ENCODE measurements at places on chromosomes 1 and 21. TPM values are rescaled to one million over a fixed set of nuclear protein-coding genes. Genes with fewer than 3 reads are reported as not detected.

NTRK1 gene
- total RNA-seq, result not detected

PCBP3 gene
- 9.0 TPM for total RNA-seq

CFHR5 gene
- not detected for total RNA-seq

EDARADD gene
- total RNA-seq, result 0.59 TPM

CFHR2 gene
- not detected for total RNA-seq

ZMYM1 gene
- total RNA-seq, result 16.9 TPM

CFHR1 gene
- total RNA-seq, result not detected

CTNNBIP1 gene
- 30.4 TPM for total RNA-seq

NBPF10 gene
- 5.3 TPM for total RNA-seq

AMY1A gene
- total RNA-seq, result not detected

S100A3 gene
- 5.7 TPM for total RNA-seq

ASTN1 gene
- not detected for total RNA-seq

NVL gene
- total RNA-seq, result 22.5 TPM

SMIM1 gene
- total RNA-seq, result 1.3 TPM

GRCh38 chr1:5951846-5952410 lies 40.3 kb downstream of the NPHP4 start:
- peak; percentile 76 for DNase-seq

DNA sequence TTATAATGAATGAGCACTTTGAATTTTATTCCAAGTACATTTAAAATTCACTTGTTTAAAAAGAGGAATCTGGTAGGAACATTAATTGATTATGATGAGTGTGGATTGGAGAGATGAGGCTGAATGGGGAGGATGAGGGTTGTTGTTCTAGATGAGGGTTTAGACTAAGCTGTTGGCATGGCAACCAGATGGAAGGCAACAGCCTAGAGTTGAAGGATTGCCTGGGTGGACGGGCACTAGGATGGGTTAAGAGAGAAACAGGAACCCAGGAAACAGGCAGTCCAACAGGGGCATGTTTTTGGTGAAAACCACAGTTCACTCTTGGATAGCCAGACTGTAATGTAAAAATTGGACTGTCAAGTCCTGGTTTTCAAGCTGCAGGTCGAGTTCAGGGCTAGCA lies 125.5 kb downstream of the CHRM3 start:
- DNase-seq, result no peak

- no peak for DNase-seq
These were observed 30.1 kb downstream of the LRIG2 start for GRCh38 chr1:113103048-113103447.

GRCh38 chr1:190001187-190001586 lies 476.5 kb downstream of the BRINP3 start:
- DNase-seq, result no peak

DNA sequence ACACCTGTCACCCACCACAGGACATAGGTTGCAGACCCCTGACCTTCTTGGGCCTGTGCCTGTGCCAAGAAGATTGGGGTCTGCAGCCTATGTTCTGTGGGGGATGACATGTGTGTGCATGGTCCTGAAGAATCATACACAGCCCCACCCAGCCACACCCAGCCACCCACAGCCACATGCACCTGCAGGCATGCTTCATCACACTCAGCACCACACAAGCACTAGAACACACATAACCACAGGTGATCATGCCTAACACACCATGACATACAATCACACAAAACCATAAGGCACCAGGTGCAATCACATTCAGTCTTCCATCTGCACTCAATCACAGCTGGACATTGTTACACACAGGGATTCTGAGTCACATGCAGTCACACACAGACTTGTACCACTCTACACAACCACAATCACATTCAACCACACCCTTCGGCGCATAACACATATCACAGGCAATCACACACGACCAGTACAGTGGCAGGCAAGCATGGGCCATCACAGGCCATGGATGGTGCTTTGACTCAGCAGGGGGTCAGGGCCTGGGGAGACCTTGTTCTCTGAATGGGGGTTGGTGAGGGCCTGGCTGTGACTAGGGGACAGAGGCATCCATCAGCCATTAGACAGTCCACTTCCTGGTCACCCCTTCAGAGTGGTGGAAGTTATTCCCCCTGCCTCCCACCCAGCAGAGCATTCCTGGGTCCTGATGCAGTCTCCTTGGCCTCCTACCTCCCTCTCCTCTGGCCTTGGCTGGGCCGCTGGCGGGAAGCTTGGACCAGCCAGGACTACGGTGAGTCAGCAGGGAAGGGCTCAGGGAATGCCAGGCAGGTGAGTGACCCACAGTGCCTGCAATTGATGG lies 44.3 kb upstream of the EPS8L3 start:
- no peak for DNase-seq

- no peak for DNase-seq
These were observed 140.7 kb downstream of the PAPPA2 start for GRCh38 chr1:176603696-176604095.

DNA sequence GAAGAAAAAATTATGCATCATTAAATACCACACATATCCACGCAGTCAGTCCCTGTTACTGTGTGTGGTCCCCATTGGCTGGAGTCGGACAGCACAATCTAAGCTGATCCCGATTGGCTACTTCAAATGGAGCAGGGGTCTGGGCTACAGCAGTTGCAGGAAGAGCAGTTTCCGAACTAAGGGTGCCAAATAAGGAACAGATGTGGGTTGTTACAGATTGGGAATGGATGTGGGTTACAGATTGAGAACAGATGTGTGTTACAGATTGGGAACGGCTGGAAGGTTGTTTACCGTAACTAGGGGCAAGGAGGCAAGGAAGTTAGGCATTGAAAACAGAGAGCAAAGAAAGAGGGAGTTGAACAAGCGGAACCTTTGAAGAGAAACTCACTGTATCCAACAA lies 19.9 kb downstream of the OR2L13 start:
- DNase-seq, result no peak

DNA sequence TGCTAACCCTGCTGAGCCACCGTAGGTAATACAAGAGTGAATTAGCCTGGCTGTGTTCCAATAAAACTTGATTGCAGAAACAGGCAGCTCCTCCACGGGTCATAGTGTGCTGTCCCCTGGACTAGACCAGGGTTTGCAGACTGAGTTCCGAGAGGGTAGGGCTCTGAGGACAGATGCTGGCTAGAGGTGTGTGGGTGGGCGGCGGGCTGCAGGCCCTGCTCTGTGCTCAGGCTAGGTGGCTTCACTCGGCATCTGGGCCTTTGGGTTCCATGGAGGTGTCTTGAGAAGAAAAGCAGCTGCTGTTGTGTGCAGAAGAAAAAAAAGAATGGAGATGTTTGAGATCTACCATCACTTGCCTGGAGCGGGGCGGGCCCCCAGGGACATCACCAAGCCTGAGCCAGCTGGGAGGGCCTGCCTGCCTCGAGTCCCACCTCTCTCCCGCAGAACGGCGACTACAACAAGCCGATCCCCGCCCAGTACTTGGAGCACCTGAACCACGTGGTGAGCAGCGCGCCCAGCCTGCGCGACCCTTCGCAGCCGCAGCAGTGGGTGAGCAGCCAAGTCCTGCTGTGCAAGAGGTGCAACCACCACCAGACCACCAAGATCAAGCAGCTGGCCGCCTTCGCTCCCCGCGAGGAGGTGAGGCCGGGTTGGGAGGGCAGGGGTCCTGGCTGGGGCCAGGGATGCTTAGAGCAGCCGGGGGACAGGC lies 7.9 kb downstream of the TMEM201 start:
- no peak for DNase-seq

DNA sequence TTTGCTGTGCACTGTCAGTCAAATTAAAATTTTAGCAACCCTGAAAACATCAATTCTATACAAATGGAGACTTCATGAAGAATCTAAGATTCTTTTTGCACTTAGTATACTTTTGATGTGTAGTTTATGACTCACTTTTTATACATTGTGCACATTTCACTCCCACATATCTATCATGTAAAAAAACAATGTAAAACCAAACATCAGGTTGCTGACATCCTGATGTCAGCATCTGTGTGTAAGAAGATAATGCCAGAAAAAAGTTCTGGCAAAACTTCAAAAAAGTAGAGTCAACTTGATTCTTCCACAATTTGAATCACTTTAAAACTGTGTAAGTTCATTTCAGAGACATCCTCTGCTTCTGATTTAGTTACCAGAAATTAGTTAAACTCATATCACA lies 115.7 kb downstream of the CENPF start:
- DNase-seq, result no peak

GRCh38 chr21:14694817-14695216 lies 148.7 kb upstream of the SAMSN1 start:
- no peak for DNase-seq

DNA sequence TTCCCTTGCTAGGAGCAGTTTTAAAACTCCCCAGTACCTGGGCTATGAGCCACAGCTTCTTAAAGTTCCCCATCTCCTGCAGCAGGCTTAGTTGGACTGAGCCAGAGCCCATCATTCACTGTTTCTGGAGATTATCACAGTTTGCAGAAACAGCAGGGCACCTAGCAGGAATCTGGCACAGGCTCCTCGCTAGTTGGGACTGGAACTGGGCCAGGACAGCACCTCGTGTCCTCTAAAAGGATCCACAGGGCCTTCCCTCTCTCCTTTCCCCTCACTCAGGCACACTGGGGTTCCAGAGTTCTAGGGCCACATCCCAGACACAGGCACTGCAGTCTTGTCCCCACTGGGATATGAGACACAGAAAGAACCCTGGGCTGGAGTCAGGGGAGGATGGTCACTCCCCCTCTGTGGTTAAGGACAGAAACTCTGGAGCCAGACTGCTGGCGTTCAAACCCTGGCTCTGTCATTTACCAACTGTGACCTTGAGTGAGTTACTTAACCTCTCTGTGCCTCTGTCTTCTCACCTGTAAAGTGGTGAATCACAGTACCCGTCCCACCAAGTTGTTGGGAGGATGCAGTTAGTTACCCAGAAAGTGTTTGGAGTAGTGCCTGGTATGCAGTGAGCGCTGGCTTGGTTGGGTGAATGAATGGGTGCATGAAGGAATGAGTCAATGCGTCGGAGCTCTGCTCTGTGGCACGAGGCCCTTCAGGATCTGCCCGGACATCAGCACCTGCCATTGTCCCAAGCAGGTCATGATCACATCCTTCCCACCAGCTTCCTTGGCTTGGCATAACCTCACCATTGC lies 18.8 kb upstream of the ECE1 start:
- no peak for DNase-seq

GRCh38 chr1:172340520-172340919 lies 80.0 kb upstream of the C1orf105 start:
- no peak for DNase-seq

DNA sequence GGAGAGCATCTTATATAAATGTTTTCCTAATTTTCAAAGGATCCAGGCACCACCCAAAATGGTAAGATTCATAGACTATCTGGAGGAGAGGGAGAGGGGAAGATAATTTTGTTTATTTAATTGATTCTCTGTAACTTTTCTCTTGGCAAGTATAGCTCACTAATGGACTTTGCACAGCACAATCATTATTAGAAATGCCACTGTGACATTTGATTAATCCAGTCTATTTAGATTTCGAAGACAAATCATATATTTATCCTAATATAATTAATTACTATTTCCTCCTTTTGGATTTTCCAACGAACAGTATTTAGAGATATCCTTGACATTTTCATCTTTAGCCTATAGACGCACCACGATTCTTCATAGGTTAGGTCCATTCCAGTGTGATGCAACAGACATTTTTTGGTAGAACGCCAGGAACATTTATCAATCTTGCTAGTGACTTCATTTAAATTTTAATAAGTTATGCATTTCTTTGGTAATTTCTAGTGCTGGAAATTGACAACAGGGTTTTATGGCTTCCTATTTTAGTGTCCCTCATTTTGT lies 152.4 kb downstream of the GRIK1 start:
- DNase-seq, result no peak

DNA sequence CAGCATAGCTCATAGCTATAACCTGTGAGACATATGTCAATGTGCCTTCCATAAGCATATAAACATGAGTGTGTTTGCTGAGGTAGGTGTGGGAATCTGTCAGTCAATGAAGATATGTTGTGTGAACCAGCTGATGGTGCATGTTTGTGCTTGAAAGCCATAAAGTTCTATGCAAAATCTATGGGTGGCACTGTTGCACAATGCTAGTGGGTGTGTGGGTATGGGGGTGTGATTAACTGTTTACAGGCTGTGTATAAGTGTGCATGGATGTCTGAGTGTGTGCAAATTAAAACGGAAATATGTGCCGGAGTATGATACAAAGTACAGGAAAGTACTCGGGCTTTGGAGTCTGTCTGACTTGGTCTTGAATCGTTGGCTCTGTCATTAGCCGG lies 1.0 kb upstream of the ATP2B4 start:
- no peak for DNase-seq

- no peak for DNase-seq
These were observed 33.7 kb upstream of the VASH2 start for GRCh38 chr1:212916481-212917133.

GRCh38 chr21:46393941-46394594 lies 64.6 kb upstream of the DIP2A start:
- no peak for DNase-seq

DNA sequence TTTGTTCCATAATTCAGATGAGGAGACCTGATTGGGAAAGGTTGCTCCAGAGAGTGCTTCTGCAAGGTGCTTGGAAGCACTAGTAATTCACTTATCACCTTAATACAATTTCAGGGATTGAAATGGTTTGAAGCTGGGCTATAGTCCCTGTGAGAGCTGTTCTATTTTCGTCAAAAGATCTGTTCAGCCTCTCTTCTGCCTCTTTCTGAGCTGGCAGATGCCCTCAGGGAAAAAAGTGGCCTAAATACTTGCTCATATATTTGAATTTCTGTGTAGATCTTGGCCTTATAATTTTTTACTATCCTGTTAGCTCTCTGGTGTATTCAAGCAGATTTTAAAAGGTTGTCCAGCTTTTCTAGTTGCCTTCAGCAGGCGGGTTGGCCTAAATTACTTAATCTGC lies 22.3 kb downstream of the C1orf146 start:
- no peak for DNase-seq

DNA sequence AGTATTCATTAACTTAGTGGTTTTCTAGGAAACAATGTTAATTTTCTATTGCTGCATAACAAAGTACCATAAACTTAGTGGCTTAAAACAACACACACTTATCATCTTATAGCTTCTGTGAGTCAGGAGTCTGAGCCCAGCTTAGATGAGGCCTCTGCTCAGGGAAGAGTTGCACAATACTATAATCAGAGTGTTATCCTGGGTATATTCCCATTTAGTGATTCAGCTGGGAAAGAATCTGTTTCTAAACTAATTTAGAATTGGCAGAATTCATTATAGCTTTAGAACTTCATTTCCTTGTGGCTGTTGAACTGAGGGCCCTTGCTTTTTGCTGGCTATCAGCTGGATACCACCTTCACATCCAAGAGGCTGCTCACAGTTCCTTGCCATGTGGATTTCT lies 515.5 kb downstream of the BRINP3 start:
- no peak for DNase-seq
